SK-N-SH treated with all-trans-retinoic acid at 6 μM for 48 hours (cell line): ENCODE measurements at places on chromosomes 12 and 14.

- ATAC-seq: no peak
Observed at GRCh38 chr12:82966001-82966559, 279.4 kb downstream of the TMTC2 start.

GRCh38 chr14:75752086-75752485 is 91.0 kb downstream of the TTLL5 start:
- no peak for ATAC-seq

GRCh38 chr14:104545942-104546501 is 33.5 kb upstream of the C14orf180 start:
- no peak for ATAC-seq

- ATAC-seq: peak; percentile 72
Observed at GRCh38 chr12:6376079-6376869, 911 bp upstream of the SCNN1A start.

DNA sequence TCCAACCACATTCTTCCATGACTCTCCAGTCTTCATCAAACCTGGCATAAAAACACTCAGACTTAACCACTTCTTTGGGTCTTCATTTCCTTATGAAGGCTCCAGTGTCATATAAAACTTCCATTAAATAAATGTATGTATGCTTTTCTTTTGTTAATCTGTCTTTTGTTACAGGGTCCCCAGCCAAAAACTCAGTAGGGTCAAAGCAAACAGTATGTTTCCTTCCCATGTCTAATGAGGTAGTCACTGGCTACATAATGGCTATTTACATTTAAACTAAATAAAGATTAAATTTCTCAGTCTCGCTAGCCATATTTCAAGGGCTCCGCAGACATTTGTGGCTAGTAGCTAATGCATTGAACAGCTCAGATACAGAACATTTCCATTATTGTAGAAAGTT is 40.1 kb upstream of the STAB2 start:
- ATAC-seq: no peak

DNA sequence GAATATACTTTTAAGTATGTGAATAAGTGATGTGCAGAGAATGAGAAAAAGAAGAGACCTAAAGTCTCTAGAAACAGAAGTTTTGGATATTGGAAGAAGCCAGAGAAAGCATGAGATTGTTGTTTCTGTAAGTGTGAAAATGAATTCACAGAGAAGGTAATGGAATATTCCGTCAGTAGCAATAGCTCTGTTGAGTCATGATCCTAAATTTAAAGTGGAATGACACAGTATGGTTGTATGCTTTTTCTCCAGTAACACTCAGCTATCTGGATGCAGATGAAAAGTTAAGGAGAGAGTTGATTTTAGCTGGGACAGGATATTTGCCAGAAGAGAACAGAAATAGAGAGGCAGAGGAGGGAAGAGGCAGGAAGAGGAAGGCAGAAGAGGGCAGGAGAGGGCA is 1166.3 kb downstream of the GALC start:
- ATAC-seq: no peak

DNA sequence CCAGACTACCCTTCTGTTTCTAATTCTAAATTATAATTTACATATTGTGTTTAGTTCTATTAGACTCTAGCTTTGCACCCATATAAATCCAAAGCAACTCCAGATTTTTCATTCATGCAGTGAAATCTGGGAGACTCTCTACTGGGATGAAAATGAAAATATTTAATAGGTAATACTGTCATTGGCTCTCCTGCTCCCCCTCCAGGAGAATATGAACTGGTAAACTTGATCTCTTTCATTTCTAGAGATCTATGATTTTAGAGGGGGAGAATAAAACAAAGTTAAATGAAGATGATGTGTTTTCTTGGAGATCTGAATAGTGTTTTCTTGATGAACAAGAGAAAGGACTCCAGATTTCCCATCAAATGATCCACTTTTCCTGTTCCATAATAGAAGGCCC is 104.3 kb upstream of the TMCC3 start:
- ATAC-seq: no peak
